Astrocyte (in vitro differentiated cells and primary cell): ENCODE measurements at places on chromosomes 16 and 17.
A peak's percentile ranks its signal among the peaks of the same experiment; 100 is the strongest.

- no peaks in the 10 kb centered on the region for H3K27me3 ChIP-seq
- no peak within 1 kb of the TSS for H3K27ac ChIP-seq
- H3K4me1 ChIP-seq: no peaks in the 10 kb centered on the region
- H3K36me3 ChIP-seq: no peaks in the 10 kb centered on the region
Measured at GRCh38 chr16:28596840-28597691, at the start of gene SULT1A2. Gene SULT1A2, minus strand, starts transcription at chr16:28597050. Its CDS starts 1,120 bp downstream, at chr16:28595930.

- H3K4me3 ChIP-seq: no peak overlapping the region
- no peak for DNase-seq
- no peak overlapping the region for H3K27ac ChIP-seq
- no peaks in the 10 kb centered on the region for H3K27me3 ChIP-seq
- peaks cover 22% of the 10 kb centered on the region for H3K4me1 ChIP-seq
Measured at GRCh38 chr17:57530508-57530907, 214.6 kb downstream of the CCDC182 start.

DNA sequence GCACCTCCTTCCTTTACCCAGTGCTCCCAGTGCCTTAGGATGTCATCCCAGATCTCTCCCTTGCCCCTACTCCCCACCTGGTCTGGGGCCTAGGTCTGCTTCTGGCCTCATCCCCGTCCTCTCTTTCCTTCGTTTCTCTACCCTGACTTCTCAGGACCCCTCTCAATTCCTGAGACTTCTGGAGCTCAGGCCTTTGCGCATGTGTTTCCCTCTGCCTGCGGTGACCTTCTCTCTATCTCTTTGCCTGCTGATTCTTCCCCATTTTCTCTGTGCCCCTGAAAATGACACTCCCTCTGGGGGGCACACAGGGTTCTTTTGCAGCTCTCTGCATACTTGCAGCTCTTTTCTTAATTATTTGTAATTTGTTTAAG lies 13.5 kb downstream of the ADORA2B start:
- peak overlapping the region; percentile 27 for H3K4me3 ChIP-seq
- no peaks in the 10 kb centered on the region for H3K27me3 ChIP-seq
- H3K36me3 ChIP-seq: no peaks in the 10 kb centered on the region
- H3K4me1 ChIP-seq: peaks cover 45% of the 10 kb centered on the region
- no peak for DNase-seq

GRCh38 chr17:69500911-69501429 lies 86.5 kb downstream of the MAP2K6 start:
- H3K27me3 ChIP-seq: no peaks in the 10 kb centered on the region
- H3K27ac ChIP-seq: no peak overlapping the region
- H3K36me3 ChIP-seq: no peaks in the 10 kb centered on the region
- no peak overlapping the region for H3K4me3 ChIP-seq
- peaks cover 12% of the 10 kb centered on the region for H3K4me1 ChIP-seq

DNA sequence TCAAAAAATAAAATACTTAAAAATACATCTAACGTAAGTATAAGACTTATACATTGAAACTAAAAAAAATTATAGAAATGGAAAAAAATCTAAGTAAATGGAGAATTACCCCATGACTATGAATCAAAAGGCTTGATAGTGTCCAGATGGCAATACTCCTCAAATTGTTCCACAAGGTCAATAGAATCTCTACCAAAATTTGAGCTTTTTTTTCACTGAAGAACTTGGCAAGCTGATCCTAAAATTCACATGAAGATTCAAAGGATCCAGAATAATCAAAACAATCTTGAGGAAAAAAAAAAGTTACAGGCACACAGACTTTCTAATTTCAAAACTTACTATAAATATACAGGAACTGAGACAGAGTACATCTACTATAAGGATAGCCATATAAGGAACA lies 448.4 kb upstream of the CDH11 start:
- no peaks in the 10 kb centered on the region for H3K27me3 ChIP-seq
- no peak overlapping the region for H3K27ac ChIP-seq
- DNase-seq: no peak
- H3K36me3 ChIP-seq: no peaks in the 10 kb centered on the region
- no peak overlapping the region for H3K4me3 ChIP-seq

DNA sequence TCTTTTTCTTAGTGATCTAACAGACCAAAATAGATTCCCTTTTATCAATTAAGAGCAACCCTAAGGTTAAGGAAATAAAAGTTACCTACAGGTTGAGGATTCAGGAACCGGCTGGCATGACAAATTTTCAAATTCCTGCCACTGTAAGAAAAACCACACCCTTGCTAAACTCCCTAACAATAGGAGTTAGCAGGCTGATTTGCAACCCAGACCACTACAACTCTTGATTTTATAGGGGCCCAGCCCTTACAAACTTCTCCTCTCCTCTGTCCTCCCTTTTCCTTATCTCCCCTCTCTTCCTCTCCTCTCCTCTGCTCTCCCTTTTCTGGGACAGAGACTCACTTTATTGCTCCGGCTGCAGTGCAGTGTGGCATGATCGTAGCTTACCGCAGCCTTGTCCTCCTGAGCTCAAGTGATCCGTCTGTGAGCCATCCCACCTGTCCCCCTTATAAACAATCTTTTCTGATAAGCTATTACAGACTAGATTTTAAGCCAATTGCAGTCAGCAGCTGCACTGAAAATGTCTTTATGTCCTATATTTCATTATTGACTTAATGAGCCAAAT lies 418.9 kb downstream of the CDH8 start:
- H3K27me3 ChIP-seq: no peaks in the 10 kb centered on the region
- no peak for DNase-seq
- H3K27ac ChIP-seq: no peak overlapping the region
- H3K4me1 ChIP-seq: no peaks in the 10 kb centered on the region
- H3K36me3 ChIP-seq: no peaks in the 10 kb centered on the region
- no peak overlapping the region for H3K4me3 ChIP-seq

DNA sequence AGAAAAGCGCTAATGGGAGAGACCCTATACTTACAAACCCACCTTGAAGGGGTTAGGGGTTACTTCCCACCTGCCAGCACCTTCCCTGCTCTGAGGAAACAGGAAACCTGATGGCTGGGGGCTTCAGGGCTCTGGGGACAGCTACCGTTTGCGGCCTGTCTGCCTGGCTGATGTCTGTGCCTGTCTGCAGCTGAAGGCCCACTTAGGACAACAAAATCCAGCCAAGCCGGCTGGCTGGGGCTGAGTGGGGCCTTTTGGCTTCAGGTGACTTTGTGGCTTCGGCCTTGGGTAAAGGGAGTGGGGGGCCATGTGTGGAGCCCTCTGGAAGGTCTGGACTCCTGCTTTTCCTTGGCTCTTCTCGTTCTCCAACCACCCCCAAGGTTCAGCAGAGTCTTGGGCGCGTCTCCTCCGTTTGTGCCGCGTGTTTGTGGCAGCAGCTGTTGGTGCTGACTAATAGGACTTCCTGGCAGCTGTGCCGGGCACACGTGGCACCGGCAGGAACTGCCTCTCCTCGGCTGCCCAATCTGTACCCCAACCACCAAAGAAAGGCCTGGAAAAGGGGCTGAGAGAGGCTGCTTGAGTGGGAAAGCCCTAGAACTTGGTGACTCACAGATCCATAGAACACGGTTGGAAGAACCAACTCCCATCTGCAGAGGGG lies 186.7 kb downstream of the MSI2 start:
- H3K27ac ChIP-seq: peak overlapping the region; percentile 57
- DNase-seq: peak; percentile 73
- H3K4me3 ChIP-seq: no peak overlapping the region

- no peak overlapping the region for H3K27ac ChIP-seq
- H3K27me3 ChIP-seq: no peaks in the 10 kb centered on the region
- H3K36me3 ChIP-seq: no peaks in the 10 kb centered on the region
- peak; percentile 67 for DNase-seq
- H3K4me1 ChIP-seq: no peaks in the 10 kb centered on the region
- H3K4me3 ChIP-seq: no peak overlapping the region
Measured at GRCh38 chr16:1137604-1138003, 15.3 kb upstream of the CACNA1H start.

- no peaks in the 10 kb centered on the region for H3K36me3 ChIP-seq
- no peak for DNase-seq
- H3K27me3 ChIP-seq: no peaks in the 10 kb centered on the region
Measured at GRCh38 chr17:60699090-60699489, 21.4 kb downstream of the BCAS3 start.

DNA sequence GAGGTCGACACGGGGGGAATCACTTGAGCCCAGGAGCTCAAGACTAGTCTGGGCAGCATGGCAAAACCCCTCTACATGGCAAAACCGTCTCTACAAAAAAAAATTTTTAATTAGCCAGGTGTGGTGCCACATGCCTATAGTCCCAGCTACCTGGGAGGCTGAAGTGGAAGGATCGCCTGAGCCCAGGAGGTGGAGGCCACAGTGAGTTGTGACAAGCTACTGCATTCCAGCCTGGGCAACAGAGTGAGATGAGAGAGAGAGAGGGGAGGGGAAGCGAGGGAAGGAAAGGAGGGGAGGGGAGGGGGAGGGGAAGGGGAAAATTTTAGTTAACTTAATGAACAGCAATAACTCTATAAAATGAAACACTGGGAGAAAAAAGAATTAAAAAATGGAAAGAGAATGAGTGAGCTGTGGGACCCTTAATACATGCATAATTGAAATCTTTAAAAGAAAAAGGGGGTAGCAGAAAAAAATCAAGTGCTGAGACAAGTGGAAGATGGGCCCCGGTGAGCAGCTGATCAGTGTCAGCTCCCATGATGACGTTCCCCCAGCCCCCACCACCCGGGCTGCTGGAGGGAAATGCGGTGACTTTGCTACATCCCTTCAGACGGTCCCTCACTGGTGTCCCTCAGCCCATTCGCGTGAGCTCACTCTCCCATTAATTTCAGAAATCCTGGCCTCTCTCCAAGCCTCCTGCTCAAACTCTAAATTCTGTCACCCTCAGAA lies 2.7 kb downstream of the ASGR2 start:
- H3K36me3 ChIP-seq: no peaks in the 10 kb centered on the region
- no peaks in the 10 kb centered on the region for H3K4me1 ChIP-seq
- no peak overlapping the region for H3K4me3 ChIP-seq
- H3K27me3 ChIP-seq: peaks cover 7% of the 10 kb centered on the region
- DNase-seq: no peak
- no peak overlapping the region for H3K27ac ChIP-seq

GRCh38 chr16:9741776-9742175 lies 440.5 kb downstream of the GRIN2A start:
- H3K4me1 ChIP-seq: no peaks in the 10 kb centered on the region
- DNase-seq: no peak
- no peak overlapping the region for H3K4me3 ChIP-seq
- no peaks in the 10 kb centered on the region for H3K36me3 ChIP-seq
- no peak overlapping the region for H3K27ac ChIP-seq

- peaks cover 2% of the 10 kb centered on the region for H3K27me3 ChIP-seq
- peak; percentile 14 for DNase-seq
- no peak overlapping the region for H3K27ac ChIP-seq
- H3K4me1 ChIP-seq: no peaks in the 10 kb centered on the region
- H3K4me3 ChIP-seq: no peak overlapping the region
Measured at GRCh38 chr16:65876056-65876408, 490.5 kb upstream of the CDH5 start.

DNA sequence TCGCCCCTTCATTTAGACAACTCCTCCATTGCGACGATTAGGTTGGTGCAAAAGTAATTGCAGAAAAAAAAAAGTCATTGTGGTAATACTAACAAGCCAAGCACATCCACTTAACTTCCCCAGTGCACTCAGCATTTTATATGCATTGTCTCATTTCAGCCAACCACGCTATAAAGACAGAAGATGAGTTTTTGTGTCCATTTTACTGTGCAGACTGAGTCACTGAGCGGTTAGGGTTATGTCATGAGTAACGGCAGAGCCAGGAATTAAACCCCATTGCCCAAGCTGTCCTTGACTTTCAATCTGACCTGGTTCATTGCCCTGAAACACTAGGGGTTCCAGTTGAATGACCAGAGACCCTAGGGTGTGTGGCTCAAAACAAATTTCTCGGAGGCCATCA lies 218.7 kb downstream of the XYLT1 start:
- no peaks in the 10 kb centered on the region for H3K4me1 ChIP-seq
- no peaks in the 10 kb centered on the region for H3K36me3 ChIP-seq
- no peak for DNase-seq
- no peaks in the 10 kb centered on the region for H3K27me3 ChIP-seq
- H3K27ac ChIP-seq: no peak overlapping the region

DNA sequence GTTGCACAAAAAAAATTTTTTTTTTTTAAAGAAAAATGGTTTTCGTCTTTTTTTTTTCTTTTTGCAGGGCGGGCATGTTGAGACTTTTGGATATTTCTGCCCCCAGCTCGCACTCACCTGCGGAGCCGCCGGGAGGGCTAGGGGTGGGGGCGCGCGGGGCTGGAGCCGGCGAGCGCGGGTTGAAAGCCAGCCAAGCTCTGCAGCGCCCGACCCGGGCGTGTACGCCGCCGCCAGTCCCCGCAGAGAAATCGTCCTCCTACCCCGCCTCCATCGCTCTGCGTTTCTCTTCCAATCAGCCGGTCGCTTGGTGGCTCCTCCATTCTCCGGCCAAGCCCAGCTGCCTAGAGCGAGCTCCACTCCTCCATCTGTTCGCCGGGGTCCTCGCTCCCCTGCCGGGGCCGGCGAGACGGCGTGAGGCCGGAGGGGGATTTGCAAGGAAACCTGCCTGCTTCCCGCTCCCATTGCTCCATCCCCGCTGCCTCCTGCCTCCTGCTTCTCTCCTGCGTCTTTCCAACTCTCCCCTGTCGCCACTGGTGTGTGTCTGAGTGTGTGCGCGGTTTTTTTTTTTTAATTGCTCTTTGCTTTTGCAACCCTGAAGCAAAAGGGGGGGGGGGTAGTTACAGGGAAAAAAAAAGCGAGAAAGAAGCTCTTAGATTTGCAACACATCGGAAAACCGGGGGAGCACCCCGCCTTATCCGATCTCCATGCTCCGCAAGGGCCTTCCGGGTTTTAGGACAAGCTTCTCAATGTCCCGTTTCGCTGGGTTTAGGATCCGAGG lies 1.8 kb upstream of the UBTF start:
- H3K27me3 ChIP-seq: no peaks in the 10 kb centered on the region
- H3K4me3 ChIP-seq: peak overlapping the region; percentile 76
- H3K36me3 ChIP-seq: peaks cover 11% of the 10 kb centered on the region
- peaks cover 30% of the 10 kb centered on the region for H3K4me1 ChIP-seq
- peak; percentile 81 for DNase-seq
- peak overlapping the region; percentile 73 for H3K27ac ChIP-seq

- peaks cover 5% of the 10 kb centered on the region for H3K4me1 ChIP-seq
- H3K36me3 ChIP-seq: no peaks in the 10 kb centered on the region
- peak; percentile 6 for DNase-seq
- H3K27ac ChIP-seq: no peak overlapping the region
- no peak overlapping the region for H3K4me3 ChIP-seq
Measured at GRCh38 chr17:74957935-74958740, 14.4 kb downstream of the HID1 start.

DNA sequence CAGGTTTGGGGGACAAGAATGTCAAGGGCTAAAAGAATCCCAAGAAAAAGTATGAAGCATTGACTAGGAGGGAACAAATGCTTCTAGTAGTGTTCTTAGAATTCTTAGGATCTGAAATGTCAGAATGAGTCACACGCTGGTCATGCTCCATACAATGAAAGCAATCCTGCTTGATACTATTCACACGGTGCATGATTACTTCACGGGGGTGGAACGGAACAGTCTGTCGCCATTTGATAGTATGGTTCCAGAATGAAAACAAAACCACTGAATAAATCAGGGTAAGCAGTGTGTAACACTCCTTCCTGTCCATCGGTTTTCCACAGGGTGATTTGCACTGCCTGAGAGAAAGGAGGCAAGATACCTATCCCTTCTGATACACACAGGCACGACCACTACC lies 22.9 kb upstream of the YWHAE start:
- DNase-seq: peak; percentile 96
- H3K4me1 ChIP-seq: peaks cover 22% of the 10 kb centered on the region
- peaks cover 12% of the 10 kb centered on the region for H3K36me3 ChIP-seq
- peak overlapping the region; percentile 24 for H3K4me3 ChIP-seq
- peak overlapping the region; percentile 87 for H3K27ac ChIP-seq
